Epithelial cell of prostate (primary cell): ENCODE measurements at places on chromosomes 11 and 22.

DNA sequence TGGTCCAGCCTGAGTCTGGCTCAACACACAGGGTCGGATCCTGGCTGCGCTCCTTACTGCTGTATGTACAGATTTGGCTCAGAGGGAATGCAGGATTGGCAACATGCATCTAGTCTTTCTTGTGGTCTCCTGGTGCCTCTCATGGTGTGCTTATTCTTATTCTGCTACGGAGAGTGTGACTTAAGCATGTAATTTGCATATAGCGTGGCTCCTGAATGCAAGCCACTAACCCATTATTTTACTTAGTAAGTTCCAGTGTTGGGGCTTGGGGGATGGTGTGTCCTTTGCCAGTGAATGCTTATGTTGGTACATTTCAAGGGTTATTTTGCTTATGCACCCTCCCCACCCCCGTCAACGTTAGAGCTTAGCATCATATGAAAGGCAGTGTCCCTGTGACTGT lies 51.2 kb downstream of the PTPRJ start:
- DNase-seq = no peak

- no peak for DNase-seq
These were observed 1.3 kb downstream of the PARVB start for GRCh38 chr22:44025171-44026065.

GRCh38 chr11:41845066-41845465 lies 385.6 kb upstream of the LRRC4C start:
- no peak for DNase-seq

DNA sequence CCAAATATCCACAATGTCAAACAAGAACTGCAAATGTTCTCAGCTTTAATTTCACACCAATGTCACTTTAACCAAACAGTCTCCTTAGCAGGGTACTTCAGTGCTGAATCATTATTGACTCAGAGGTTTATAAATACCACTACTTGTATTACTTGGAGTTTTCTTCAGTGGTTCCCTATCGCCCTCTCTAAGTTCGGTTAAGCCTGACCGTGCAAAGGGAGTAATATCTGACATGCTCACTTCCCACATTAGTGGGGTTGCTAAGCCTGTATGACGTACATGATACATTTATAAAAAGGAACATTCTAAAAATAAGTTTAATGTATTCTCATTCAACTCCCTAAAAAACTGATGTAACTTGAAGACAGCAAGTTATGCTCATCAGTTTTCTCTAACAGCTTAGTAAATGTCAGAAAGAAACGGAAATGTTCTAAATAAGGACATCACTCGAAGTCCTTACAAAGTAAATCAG lies 93.1 kb upstream of the ZC3H12C start:
- peak; percentile 6 for DNase-seq

- DNase-seq = no peak
These were observed 17.7 kb upstream of the SYTL2 start for GRCh38 chr11:85828640-85828978.

DNA sequence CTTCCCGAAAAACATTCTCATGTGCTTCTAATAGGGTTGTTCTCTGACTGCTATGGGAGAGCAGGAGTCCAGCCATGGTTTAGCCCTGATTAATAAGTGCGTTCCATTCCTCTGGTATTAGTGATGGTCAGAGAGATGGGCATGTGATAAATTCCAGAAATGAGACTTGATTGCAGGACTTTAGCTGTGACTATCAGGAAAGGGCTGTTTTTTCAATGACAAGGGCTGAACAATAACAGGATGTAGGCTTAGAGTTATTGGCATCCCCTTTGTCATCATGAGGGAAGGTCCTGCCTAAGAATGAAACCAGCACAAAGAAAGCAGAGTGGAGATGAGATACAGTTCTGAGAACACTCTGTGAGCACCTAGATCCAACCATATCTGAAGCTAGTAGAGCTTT lies 494.6 kb downstream of the MIAT start:
- no peak for DNase-seq

GRCh38 chr11:26976389-26976788 lies 17.5 kb upstream of the FIBIN start:
- peak; percentile 82 for DNase-seq

DNA sequence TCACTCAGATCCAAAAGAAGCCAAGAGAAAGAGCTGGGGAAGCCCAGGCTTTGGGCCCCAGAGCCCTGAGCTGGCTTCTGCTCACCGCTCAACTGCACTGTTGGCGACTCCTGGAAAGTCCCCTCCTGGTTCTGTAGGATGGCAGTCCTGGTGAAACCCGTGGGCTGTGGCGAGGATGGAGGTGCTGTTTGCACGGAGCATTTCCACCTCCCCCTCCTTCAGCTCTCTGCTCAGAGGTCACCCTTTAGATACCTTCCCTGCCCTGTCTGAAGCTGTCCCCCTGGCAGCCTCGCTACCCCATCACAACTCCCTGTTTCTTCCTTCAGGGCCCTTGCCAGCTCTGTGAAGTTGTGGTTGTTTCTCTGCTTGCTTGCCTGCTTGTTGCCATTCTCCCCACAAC lies 97.8 kb downstream of the MYO18B start:
- no peak for DNase-seq
